ENCODE measurements at places on chromosomes 2 and 18. TPM values are rescaled to one million over a fixed set of nuclear protein-coding genes. Genes with fewer than 3 reads are reported as not detected.

DNA sequence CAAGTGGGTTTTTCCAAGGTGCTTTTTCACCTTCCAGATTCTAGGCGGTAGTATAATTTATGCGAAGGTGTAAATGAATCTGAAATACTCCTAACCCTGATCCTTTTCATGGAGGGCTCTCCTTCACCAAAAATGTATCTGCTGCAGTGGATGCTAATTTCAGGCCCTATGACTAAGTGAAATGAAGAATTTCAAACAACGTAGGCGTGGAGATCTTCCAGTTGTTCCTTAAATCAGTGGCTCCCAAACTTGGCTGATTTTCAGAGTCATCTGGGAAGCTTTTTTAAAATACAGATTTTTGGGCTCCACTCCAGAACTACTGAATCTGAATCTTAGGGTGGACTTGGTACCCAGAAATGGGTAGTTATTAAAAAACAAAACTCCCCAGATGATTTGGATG is 5.5 kb downstream of the GCKR start:
- no peak for DNase-seq

The PSTPIP2 gene
- 2.5 TPM for total RNA-seq

DNA sequence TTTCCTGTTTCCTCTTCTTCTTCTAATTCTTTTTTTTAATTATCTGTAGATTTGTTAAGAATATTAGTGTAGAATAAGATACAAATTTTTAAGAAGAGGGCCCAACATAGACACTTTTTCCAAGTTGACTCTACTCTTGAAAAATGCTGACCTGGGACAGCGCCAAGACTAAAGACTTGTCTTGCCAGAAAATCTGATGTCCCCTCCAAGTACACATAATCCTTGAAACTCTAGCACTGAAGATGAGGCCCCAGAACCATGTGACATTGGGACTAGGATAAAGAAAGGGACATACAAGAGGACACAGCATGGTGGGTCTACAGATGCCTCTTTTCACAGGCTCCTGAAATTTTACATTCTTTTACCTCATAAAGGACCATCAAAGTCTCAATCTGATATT is 271.6 kb upstream of the SESTD1 start:
- no peak for DNase-seq

GRCh38 chr2:23745068-23745725 is 181.7 kb downstream of the ATAD2B start:
- no peak for DNase-seq

The SUPT7L gene
- 48.2 TPM for total RNA-seq

GRCh38 chr2:132366421-132367180 is 50.0 kb upstream of the GPR39 start:
- no peak for DNase-seq

The CYP1B1 gene
- total RNA-seq, result 6.0 TPM

DNA sequence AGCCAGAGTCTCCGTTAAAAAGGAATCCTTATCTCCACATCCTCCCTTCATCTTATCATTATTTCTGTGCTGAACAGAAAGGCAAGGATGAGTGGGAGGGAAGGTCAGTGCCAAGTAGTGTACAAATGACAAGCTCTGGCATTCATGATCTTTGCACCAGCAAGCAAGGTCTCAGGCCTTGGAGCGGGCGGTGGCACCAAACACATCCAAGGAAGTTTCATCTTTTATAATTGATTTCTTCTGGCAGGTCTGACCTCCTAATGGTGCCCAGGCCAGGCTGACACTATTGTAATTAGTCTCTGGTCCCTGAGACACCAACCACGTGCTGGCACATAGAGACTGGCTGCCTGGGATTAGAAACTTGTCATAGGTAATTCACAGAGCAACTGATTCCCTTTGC is 336.6 kb downstream of the EN1 start:
- DNase-seq, result no peak

DNA sequence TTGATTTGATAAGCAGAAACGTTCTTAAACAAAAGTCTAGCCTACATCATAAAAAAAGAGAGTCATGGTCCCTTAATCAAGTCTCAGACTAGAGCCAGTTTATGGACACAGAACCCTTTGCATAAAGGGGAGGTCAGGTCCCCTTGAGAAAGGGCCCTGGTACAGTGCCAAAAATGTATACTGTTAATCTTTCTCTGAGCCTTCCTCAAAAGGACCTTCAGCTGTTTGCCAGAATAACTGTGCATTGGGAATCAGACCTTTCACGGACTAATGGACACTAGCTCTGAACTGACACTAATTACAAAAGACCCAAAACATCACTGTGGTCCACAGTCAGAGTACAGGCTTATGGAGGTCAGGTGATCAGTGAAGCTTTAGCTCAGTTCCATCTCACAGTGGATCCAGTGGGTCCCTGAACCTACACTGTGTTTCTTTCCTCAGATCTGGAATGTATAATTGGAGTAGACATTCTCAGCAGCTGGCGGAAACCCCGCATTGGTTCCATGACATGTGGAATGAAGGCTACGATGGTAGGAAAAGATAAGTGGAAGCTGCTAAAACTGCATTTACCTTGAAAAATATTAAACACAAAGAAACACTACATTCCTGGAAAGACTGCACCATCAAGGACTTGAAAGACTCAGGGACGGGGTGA is 151.4 kb downstream of the TMEFF2 start:
- DNase-seq, result no peak

- peak; percentile 85 for DNase-seq
Measured at GRCh38 chr2:100262555-100263320, 59.6 kb downstream of the LONRF2 start.

DNA sequence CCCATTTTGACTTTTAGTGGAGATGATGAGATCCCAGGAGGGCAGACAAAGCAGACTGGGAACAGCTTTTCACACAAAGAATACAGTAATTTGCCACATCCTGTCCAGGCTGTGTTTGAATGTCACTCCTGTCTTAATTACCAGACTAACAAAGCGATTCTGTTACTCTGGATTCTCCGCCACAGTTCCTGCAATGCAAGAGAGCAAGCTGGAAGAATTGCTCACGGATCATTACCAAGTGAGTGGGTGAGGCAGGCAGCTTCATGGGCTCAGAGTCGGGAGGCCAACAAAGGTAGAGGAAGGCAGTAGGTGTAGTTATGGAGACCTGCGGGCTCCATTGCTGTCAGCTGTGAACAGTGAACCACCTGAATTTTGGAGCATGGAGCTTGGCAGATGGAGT is 250.5 kb upstream of the ATP5MC3 start:
- no peak for DNase-seq

DNA sequence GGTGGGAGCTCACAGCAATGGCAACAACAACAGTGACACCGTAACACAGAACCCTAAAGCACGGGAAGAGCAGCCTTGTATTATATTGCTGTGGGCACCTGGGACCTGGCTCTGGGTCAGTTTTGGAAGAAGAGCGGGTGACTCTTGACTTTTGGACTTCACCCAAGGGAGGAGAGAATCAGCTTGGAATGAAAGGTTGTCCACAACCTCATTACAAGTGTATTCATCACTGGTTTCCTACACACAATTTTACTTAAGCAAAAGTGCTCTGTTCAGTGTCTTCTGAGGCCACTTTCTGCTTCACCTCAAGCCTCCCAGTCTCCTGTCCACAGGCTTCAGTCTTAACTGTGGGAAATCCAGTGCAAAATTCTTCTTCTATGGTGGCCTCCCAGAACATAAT is 263.8 kb downstream of the KCNE4 start:
- DNase-seq, result no peak

- no peak for DNase-seq
Measured at GRCh38 chr2:231370429-231370748, 25.1 kb upstream of the B3GNT7 start.

The FAM237A gene
- total RNA-seq, result not detected

GRCh38 chr2:117948615-117949014 is 65.3 kb downstream of the CCDC93 start:
- no peak for DNase-seq

The TEKT4 gene
- not detected for total RNA-seq

- no peak for DNase-seq
Measured at GRCh38 chr2:184413671-184414229, 184.6 kb upstream of the ZNF804A start.

DNA sequence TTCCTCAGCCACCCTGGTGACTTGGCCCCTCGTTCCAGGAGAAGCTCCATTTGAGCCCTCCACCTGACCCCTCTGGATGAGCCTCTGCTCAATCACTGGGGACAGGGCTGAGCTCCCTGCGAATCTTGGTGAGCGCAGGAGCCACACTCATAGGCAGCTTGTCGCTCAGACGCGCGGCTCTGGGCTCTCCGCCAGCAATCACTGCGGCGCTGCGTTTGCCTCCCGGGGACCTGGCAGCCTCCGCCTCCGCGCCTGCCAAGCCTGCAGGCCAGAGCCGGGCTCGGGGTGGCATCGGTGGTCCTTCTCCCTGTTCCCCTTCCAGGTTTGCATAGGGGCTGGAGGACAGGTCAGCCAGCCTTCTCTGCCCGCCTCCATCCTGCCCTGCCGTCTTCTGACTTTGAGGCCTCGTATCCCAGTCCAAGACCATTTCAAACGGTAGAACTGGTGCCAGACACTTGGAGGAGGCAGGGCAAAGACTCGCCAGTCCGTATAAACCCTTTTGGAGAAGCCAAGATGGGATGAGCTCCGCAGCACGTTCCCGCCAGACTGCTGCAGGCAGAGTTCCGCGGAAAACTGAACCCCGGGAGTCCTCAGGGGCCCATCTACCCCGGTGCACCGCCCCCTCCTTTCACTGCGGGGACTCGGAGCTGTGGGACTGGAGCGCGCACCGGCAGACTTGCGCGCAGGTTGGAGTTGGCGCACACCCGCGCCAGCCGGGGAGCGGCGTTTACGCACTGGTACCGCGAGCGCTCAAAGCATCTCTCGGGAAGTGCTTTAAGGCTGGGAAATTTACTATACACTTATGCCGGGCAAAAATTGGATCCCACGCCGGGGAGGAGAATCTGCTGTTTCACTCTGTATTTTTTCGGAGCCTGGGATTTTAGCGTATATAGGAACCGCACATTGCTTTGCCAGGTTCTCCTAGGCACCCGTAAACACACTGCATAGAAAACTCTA is 1.1 kb upstream of the TACR1 start:
- peak; percentile 61 for DNase-seq

The LBH gene
- total RNA-seq, result 11.9 TPM

GRCh38 chr18:46456691-46457090 is 200.3 kb downstream of the LOXHD1 start:
- DNase-seq, result no peak

- DNase-seq, result no peak
Measured at GRCh38 chr2:169928463-169928864, 101.2 kb downstream of the UBR3 start.

DNA sequence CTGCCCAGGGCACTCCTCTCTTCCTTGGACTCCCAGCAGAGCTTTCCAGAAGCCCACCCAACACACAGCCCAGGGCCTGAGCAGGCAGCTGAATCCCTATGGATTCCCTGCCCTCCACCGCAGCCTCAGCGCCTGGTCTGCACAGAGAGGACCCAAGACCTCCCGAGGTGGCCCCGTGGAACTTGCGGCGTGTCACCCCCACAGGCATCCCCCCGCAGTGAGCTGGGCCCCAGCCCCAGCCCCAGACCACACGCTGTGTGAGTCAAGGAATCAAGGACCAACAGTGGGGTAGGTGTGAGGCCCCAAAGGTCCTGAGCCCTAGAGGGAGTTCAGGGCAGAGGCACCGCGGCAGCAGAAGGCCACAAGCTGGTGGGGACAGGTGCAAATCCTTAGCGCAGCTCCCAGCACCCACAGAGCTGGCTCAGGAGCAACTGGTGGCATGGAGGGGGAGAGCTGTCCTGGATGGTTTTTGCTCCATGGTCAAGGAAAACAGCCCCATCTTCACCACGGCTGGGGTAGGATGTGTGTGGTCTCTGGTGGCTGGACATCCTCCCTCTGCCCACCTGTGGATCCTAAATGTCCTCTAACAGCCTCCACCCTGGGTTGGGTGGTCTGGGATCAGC is 8.5 kb downstream of the HS6ST1 start:
- no peak for DNase-seq

The USP14 gene
- total RNA-seq, result 45.6 TPM

GRCh38 chr2:217065012-217065290 is 205.1 kb upstream of the TNP1 start:
- DNase-seq, result no peak

The MDH1B gene
- total RNA-seq, result 10.3 TPM

DNA sequence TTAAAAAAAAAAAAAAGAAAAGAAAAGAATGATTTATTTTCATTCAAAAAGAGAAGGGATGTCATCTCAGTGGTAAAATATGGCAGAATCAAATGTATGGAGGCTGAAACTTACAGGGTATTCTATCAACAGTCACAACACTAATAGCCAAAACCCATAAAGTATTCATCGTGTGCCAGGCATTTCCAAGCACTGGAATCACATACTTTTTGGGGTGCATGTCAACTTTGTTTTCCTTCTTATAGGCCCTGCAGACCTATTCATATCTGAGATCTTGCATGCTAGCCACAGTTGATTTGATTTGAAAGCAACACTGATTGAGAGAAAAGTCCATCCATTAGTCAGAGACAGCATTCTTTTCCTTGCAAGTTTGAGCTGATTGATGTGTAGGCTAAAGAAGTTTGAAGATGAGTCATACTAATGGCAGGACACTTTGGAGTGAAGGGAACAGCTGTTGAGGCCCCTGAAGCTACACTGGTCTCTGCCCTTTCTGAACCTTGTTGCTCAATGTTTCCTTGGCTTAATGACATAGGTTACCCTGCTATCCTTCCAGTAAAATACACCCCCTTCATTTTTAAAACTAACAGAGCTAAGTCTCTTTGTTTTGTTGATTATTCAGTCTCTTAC is 22.0 kb downstream of the KATNAL2 start:
- no peak for DNase-seq

The TRABD2A gene
- 20.8 TPM for total RNA-seq

DNA sequence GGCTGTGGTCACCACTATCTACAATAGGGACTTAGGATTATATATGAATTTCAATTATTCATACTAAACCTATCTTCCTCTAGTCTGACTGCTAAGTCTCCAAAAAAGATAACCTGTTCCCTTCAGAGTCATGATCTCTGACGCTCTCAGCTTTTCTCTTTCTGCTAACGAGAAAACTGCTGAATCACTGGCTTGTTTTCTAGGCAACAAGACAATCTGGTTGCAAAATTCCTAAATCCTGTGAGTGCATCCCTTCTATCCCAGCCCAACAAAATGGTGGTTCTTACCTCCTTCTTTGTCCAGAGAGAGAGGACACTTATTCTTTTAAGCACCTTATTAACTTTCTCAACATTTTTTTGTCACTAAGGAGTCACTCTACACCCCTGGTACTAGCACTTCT is 312.3 kb upstream of the PKDCC start:
- no peak for DNase-seq

DNA sequence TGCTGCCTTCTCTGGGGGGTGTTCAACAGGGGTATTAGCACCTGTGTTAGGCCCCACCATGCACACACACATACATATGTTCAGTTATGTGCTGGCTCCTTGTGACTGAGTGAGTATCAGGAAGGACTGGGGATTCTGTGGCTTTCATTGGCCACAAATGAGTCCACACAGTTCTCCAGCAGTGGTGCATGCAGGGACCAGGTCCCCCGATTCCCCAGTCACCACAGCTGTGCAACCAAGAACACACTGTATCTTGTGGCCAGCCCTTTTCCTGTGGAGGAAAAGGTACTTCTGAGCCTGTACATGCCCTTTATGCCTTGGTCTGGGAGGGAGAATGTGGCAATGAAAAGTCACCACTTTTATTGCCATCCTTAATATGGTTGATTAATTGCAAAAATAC is 74.9 kb upstream of the KLF7 start:
- DNase-seq, result no peak

- DNase-seq, result peak; percentile 39
Measured at GRCh38 chr2:40448476-40449079, 3.3 kb downstream of the SLC8A1 start.

The CHRND gene
- 0.41 TPM for total RNA-seq

The COL4A3 gene
- total RNA-seq, result 1.8 TPM

Data from dorsolateral prefrontal cortex (tissue), 122 donors.